ENCODE measurements at places on chromosomes 13 and 19.

DNA sequence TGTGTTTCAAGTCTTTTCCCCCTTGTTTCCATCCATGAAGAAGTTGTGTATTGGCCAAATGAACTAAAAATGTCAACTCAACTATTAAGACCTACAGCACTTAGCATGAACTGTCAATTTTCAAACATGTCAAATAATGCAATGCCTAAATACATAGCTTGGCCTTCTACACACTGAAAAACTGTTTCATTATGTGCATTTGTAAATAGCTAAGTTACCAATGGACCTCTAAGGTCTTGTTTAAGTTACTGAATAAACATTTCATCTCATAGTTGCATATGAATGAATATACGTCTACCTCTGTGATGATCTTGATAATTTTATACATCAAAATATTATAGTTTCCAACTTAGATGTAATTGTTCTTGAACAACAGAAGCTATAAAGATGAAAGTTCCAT, 744.5 kb downstream of the EFNB2 start:
- no peak for DNase-seq

DNA sequence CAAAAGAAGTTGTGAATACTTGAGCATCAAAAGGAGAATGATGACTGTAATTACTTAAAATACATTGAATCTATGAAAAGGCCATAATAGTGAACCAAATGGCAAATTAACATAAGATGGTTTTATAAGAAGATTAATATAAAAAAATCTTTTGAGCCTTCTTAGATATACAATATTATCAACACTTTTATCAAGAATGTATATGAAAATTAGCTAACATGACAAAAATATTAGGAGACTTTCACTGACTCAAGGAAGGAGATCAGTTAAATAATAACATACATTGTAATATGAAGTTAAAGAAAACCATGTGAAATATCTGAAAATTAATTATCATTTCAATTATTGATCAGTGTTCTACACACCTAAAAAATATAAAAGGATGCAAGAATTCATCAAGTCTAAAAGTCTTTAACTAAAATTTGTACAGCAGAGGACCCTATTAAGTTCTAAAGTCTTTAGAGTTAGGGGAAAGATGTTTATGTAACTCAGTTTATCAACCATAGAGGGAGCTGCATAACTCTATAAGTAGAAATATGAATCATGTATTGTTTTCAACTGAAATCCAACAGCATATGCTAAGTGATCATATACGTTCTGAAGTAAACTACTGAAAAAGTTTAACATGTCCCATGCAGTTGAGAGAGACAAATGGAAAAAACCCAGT, 756.1 kb upstream of the MIR17HG start:
- DNase-seq = no peak

GRCh38 chr19:18588611-18589379, at the start of gene REX1BD:
TSS of gene REX1BD (plus strand) at chr19:18588798. CDS start at chr19:18588802, 4 bp downstream.
- no peak for DNase-seq

DNA sequence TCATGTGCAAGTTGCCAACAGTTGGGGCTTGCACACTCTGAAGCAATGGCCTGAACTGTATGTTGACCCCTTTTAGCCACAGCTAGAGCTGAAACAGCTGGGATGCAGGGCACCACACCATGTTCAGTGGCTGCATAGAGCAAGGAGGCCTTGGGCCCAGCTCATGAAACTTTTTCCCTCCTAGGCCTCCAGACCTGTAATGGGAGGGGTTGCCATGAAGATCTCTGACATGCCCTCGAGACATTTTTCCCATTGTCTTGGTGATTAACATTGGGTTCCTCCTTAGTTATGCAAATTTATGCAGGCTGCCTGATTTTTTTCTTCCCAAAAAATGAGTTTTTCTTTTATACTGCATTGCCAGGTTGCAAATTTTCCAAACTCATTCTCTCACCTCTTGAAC, 165.1 kb upstream of the PRR20A start:
- DNase-seq = no peak

GRCh38 chr13:80604098-80604497, 263.2 kb upstream of the SPRY2 start:
- no peak for DNase-seq

- no peak for DNase-seq
These were observed 162.2 kb downstream of the KDM4B start for GRCh38 chr19:5131031-5131505.

DNA sequence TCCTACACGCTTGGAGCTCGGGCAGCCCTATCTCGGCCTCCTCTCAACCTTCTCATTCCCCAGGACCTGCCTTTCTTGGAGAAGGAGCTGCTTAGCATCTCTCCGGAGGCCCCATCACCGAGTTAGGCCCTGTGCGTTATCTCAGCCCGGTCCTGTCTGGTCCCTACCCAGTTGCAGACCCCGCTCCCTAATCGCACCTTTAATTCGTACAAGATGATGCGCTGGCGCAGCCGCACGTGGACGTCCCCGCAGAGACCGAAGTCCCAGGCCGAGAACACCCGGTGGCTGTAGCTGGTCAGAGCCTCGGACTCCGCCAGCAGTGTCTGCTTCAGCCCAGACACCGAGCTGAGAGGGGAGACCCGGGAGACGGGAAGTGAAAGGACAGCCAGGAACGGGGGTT, 5.7 kb upstream of the LENG1 start:
- no peak for DNase-seq

DNA sequence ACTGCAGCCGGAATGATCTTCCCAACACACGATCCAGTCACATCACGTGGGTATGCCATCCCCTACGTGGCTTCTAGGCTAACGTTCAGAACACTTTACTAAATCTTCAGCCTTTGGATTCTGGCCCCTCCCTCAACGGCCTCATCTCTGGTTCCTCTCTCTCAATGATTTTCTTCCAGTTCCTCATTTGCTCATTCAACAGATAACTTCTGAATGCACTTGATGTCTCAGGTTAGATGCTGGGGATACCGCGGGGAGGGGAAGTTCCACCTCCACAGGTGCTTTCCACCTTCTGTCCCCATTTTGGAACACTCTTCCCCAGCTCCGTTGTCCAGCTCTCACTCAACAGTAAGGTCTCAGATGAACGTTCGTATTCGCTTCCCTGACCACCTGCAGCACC, 66.1 kb downstream of the ATP7B start:
- DNase-seq = no peak

DNA sequence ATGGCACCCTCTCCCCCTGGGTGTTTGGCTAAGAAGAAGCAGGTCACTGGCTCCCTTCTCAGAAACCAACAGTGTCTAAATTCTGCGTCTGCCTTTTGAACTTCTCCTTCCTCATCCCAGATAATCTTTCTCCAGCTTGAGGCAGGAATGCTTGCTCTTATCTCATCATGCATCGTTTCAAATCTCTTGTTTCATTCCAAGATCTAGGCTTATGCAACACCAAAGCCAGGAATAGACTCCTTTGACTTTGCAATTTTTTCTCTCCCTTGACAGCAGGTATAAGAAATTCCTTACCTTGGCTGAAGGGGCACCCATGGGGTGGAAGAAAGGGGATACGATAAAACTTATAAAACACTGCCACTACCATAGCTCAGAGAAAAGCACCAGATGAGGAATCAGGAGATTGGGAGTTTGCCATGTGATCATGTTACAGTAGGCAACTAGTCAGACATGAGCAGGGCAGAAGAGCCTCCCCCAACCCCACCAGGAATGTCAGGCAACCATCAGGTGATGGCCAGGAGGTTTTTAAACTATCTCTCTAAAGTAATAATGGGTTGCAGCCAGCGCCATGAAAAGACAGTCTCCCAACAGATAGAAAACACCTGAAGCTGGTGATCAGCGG, 498.9 kb downstream of the KLF12 start:
- DNase-seq = no peak

DNA sequence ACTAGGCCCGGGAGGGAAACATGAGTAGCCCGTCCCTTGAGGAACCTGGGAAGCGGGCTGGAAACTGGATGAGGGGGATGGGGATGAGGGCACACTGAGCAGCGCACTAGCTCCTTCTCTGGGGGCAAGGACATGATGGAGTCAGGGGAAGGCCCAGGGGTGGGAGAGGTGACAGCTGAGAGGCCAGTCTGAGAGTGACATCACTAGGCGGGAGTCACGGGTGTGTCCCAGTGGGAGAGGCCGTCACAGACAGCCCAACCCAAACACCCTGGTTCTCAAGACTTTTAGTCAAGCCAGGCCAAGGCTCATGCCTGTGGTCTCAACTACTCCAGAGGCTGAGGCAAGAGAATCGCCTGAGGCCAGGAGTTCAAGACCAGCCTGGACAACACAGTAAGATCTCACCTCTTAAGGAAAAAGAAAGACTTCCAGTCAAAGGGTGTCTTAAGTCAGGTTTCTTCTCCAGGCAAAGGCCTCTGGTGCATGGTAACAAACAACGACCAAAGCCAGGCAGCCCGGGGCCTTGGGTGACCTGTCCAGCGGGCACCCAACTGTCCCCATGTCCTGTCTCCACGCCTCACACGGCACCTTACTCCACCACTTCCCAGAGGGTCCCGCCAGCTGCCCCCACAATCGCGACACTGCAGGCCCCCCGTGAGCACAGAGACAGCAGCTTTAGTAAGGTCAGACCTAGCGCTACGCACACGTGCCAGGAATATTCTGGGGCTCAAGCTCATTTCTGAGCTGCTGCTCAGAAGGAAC, 25.5 kb upstream of the TIMM44 start:
- no peak for DNase-seq

DNA sequence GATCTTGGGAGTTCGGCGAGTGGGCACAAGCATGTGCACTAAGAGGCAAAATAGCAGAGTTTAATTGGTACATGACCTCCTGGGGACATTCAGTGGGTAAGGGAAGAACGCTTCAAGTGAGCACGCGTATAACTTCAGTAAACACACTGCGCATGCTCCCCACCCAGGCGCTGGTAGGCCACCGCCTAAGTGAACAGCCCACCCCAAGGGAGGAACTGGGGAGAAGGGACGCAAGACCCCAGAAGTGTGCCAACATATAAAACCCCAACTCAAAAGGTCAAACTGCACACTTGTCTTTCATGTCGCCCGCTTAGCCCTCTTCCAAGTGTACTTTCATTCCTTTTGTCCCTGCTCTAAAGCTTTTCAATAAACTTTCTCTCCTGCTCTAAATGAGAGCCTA, 10.5 kb upstream of the NTN5 start:
- no peak for DNase-seq

- no peak for DNase-seq
These were observed 84.6 kb upstream of the FREM2 start for GRCh38 chr13:38602266-38602665.

- DNase-seq = no peak
These were observed 170.0 kb downstream of the LMO7 start for GRCh38 chr13:75806117-75806516.

DNA sequence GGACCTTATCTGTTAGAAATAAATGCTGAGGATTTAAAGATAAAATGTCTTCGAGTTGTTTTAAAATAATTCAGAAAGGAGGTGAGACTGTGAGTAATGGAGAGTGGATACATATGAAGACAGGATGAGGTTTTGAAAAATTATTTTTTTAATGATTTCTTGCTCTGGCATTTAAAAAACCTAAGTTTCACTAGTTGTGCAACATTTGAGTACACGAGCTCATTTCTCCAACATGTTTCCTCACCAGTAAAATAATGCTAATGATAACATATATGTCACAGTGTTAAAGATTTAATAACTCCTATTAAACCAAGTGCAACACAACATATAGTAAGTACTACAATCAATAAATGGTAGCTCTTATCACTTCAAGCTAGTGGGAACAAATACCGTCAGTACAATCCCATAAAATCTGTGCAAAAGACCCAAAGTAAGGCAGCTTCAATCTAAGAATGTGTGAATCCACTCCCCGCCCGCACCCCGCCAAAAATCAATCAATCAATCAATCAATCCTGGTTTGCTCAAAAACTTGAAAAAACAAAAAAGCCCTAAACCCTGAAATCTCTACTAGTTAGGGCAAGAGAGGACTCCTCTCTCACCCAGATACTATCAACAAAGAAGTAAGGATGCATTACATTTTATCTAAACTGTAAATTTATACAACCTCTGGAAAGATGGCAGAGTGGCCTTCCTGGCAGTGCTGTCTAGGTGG, 1.3 kb downstream of the ALG5 start:
- no peak for DNase-seq

DNA sequence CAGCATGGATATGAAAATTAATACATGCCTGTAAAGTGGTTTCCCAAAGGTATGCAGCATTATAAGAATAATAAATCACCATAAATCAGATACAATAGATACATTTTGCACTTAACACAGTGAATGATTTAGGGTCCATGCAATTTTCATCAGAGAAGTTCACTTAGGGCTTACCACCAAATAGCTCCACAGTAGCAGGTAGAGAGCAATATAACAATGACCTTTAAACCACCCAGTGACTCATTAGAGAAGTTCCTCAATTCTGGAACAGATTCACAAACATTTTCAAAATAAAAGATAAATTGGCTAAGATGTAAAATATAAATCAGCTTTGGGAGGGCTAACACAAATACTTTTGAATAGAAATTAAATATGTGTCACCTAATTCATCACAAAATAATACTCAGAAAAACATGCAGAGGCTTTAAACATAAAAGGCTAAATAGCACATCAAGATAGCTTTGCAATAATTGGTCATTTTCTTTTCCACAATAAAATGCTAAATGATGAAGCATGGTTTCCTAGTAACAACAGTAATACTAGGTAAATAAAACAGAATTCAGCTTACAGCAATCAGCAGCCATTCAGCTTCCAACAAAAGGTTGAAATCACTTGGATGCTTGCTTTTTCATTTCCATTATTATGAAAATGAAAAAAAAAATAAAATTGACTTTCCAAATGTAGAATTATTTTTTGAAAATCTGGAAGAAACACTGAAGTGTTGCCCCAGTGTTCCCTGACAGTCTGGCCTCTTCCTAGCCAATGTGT, 84.3 kb upstream of the NBEA start:
- no peak for DNase-seq

GRCh38 chr19:16069813-16070365, 6.4 kb upstream of the TPM4 start:
- DNase-seq = no peak

- no peak for DNase-seq
These were observed 157.2 kb downstream of the B3GLCT start for GRCh38 chr13:31356991-31357390.

- DNase-seq = no peak
These were observed 70.9 kb downstream of the CDK8 start for GRCh38 chr13:26324867-26325266.

DNA sequence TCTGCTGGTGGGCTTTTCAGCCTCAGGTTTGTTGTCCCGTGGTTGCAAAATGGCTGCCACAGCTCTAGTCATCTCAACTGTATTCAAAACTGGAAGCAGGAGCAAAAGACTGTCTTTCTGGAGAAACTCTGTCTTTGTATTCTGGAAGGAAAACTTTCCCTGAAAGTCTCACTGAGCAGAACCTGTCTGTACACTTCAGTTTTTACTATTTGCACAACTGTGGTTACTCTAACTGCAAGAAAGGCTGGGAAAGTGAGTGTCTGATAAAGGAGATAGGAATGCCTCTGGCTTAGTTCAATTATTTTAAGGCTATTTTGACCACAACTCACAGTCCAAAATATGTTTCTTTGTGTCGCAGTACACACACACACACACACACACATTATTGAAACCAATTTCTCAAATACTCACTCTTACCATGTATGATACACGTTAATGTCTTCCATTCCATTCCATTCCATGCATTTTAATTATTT, 49.7 kb upstream of the EHD2 start:
- DNase-seq = peak; percentile 95

Data from AG09309 (cell line).